Lung (tissue), 17 donors: ENCODE measurements at places on chromosomes 3 and 15.

DNA sequence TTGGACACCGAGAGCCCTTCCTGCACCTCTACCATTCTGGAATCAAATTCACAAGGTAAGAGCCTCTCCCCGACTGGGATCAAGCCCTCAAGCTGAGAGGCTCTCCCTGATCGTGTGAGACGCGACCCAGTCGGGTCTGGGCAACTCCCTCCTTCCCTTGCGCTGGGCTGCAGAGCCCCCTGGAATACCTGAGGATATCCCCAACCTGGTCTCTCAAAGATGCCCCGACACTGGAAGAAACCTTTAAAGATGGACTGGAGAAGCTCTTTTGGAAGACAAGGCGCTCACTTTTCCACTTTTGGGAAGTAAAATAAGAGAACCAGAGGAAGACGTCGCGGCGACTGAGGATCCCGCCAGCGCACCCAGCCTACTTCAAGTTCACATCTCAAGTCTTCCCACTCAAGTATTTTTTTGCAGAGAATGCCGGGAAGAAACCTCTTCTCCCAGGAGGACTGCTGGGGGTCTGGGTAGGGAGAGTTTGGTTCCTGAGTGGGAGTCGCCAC lies 33.8 kb downstream of the ZIC4 start:
- H3K27ac ChIP-seq = no peak overlapping the region
- peaks cover 10% of the 10 kb centered on the region for H3K27me3 ChIP-seq
- DNase-seq = no peak
- no peaks in the 10 kb centered on the region for H3K4me1 ChIP-seq
- H3K4me3 ChIP-seq = no peak overlapping the region

- no peak for DNase-seq
- no peaks in the 10 kb centered on the region for H3K27me3 ChIP-seq
- no peak overlapping the region for H3K27ac ChIP-seq
These were observed 81.9 kb downstream of the EBLN2 start for GRCh38 chr3:73143401-73143800.

GRCh38 chr3:123610331-123610730 lies 25.5 kb upstream of the HACD2 start:
- peaks cover 5% of the 10 kb centered on the region for H3K36me3 ChIP-seq
- no peaks in the 10 kb centered on the region for H3K27me3 ChIP-seq
- no peak overlapping the region for H3K4me3 ChIP-seq
- H3K4me1 ChIP-seq = no peaks in the 10 kb centered on the region

GRCh38 chr3:137110392-137110996 lies 152.7 kb downstream of the IL20RB start:
- H3K36me3 ChIP-seq = no peaks in the 10 kb centered on the region
- H3K4me3 ChIP-seq = no peak overlapping the region
- peak; percentile 54 for DNase-seq

GRCh38 chr3:197406266-197406665 lies 107.9 kb upstream of the DLG1 start:
- no peak overlapping the region for H3K4me3 ChIP-seq
- H3K27ac ChIP-seq = no peak overlapping the region
- DNase-seq = peak; percentile 75
- H3K27me3 ChIP-seq = no peaks in the 10 kb centered on the region
